Body of pancreas (tissue), 4 donors: ENCODE measurements at places on chromosomes 11 and 22. TPM values are rescaled to one million over a fixed set of nuclear protein-coding genes. Genes with fewer than 3 reads are reported as not detected.
A peak's percentile ranks its signal among the peaks of the same experiment; 100 is the strongest.

GRCh38 chr11:133064152-133064877 lies 468.0 kb downstream of the OPCML start:
- no peaks in the 10 kb centered on the region for H3K27me3 ChIP-seq
- peak; percentile 70 for DNase-seq
- no peaks in the 10 kb centered on the region for H3K36me3 ChIP-seq
- peak overlapping the region; percentile 11 for H3K4me3 ChIP-seq

- no peaks in the 10 kb centered on the region for H3K27me3 ChIP-seq
- no peak overlapping the region for H3K27ac ChIP-seq
- DNase-seq, result no peak
- H3K36me3 ChIP-seq, result no peaks in the 10 kb centered on the region
- H3K4me1 ChIP-seq, result no peaks in the 10 kb centered on the region
- no peak overlapping the region for H3K4me3 ChIP-seq
These were observed 202.1 kb upstream of the B3GAT1 start for GRCh38 chr11:134614141-134614540.

The PATE3 gene
- not detected for total RNA-seq

The OR52N4 gene
- not detected for total RNA-seq

The ZNF408 gene
- total RNA-seq, result 7.9 TPM

GRCh38 chr11:24886880-24887619 lies 390.2 kb downstream of the LUZP2 start:
- no peak for DNase-seq
- H3K36me3 ChIP-seq, result no peaks in the 10 kb centered on the region
- H3K27me3 ChIP-seq, result no peaks in the 10 kb centered on the region
- no peak overlapping the region for H3K4me3 ChIP-seq

The BACE1 gene
- 47.0 TPM for total RNA-seq

The C1QTNF5 gene
- total RNA-seq, result 28.8 TPM

DNA sequence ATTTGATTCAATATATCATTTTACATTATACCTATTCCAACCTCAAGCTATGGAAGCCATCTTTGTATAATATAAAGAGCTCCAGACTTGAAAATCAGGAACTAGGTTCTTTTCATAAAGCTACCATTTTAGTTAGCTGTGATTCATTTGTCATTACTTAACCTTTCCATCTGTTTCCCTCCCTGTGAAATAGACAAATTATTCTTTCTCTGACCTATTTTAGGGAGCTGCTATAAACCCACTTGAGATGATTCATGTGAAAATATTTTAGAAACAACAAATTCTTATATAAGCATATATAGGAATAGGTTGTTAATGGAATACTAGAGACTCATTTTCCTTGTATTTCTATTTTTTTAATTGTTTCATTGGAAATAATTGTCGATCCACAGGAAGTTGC lies 1012.1 kb downstream of the OPCML start:
- DNase-seq, result no peak
- H3K36me3 ChIP-seq, result no peaks in the 10 kb centered on the region
- no peak overlapping the region for H3K4me3 ChIP-seq
- no peaks in the 10 kb centered on the region for H3K4me1 ChIP-seq
- no peaks in the 10 kb centered on the region for H3K27me3 ChIP-seq

The RASSF10 gene
- not detected for total RNA-seq

GRCh38 chr11:69365558-69365957 lies 71.6 kb downstream of the MYEOV start:
- H3K4me3 ChIP-seq, result no peak overlapping the region
- no peak for DNase-seq
- no peaks in the 10 kb centered on the region for H3K4me1 ChIP-seq

The MRGPRX3 gene
- total RNA-seq, result not detected

GRCh38 chr11:69546735-69547370 lies 65.4 kb downstream of the LINC01488 start:
- no peak overlapping the region for H3K4me3 ChIP-seq
- no peaks in the 10 kb centered on the region for H3K27me3 ChIP-seq
- no peak for DNase-seq
- H3K36me3 ChIP-seq, result no peaks in the 10 kb centered on the region
- peaks cover 2% of the 10 kb centered on the region for H3K4me1 ChIP-seq

GRCh38 chr11:46686886-46687795 lies 13.3 kb downstream of the ARHGAP1 start:
- no peak for DNase-seq
- no peak overlapping the region for H3K27ac ChIP-seq
- H3K36me3 ChIP-seq, result no peaks in the 10 kb centered on the region
- H3K4me1 ChIP-seq, result no peaks in the 10 kb centered on the region

The OR51E2 gene
- not detected for total RNA-seq

The MIOX gene
- total RNA-seq, result not detected

- peaks cover 67% of the 10 kb centered on the region for H3K4me1 ChIP-seq
- H3K4me3 ChIP-seq, result no peak overlapping the region
- no peaks in the 10 kb centered on the region for H3K36me3 ChIP-seq
- H3K27ac ChIP-seq, result peak overlapping the region; percentile 61
- no peaks in the 10 kb centered on the region for H3K27me3 ChIP-seq
These were observed 121.5 kb downstream of the CD44 start for GRCh38 chr11:35260342-35260985.

The MS4A3 gene
- not detected for total RNA-seq

The RAG2 gene
- not detected for total RNA-seq

GRCh38 chr11:113690619-113691569 lies 15.2 kb downstream of the TMPRSS5 start:
- H3K4me1 ChIP-seq, result no peaks in the 10 kb centered on the region
- H3K36me3 ChIP-seq, result no peaks in the 10 kb centered on the region
- no peak overlapping the region for H3K27ac ChIP-seq
- DNase-seq, result no peak

GRCh38 chr11:75594211-75594610 lies 32.2 kb downstream of the SERPINH1 start:
- H3K27ac ChIP-seq, result no peak overlapping the region
- no peak overlapping the region for H3K4me3 ChIP-seq
- H3K36me3 ChIP-seq, result no peaks in the 10 kb centered on the region
- H3K4me1 ChIP-seq, result peaks cover 12% of the 10 kb centered on the region
- no peaks in the 10 kb centered on the region for H3K27me3 ChIP-seq

DNA sequence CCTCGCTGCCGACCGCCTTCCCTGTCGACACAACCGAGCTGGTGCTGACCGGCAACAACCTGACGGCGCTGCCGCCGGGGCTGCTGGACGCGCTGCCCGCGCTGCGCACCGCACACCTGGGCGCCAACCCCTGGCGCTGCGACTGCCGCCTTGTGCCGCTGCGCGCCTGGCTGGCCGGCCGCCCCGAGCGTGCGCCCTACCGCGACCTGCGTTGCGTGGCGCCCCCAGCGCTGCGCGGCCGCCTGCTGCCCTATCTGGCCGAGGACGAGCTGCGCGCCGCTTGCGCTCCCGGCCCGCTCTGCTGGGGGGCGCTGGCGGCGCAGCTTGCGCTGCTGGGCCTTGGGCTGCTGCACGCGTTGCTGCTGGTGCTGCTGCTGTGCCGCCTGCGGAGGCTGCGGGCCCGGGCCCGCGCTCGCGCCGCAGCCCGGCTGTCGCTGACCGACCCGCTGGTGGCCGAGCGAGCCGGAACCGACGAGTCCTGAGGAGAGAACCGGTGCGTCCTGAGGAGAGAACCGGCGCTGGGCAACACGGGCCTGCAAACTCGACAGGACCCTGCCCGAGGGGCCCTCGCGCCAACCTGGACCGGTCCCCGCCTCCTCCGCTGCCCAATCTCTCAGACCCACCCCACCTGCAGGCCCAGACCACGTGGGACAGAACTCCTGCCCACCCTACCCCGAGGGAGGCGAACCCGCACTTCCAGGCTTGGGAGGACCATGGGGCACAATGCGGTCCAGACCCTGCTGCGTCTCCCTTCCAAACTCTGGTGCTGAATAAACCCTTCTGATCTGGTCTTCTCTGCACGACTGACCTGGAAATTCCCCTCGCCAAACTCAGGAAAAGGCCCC lies 866 bp downstream of the GP1BB start:
- H3K27me3 ChIP-seq, result peaks cover 5% of the 10 kb centered on the region
- H3K27ac ChIP-seq, result no peak overlapping the region

- no peaks in the 10 kb centered on the region for H3K36me3 ChIP-seq
- no peaks in the 10 kb centered on the region for H3K27me3 ChIP-seq
- H3K4me3 ChIP-seq, result no peak overlapping the region
- no peak for DNase-seq
- peaks cover 3% of the 10 kb centered on the region for H3K4me1 ChIP-seq
- H3K27ac ChIP-seq, result no peak overlapping the region
These were observed 12.7 kb upstream of the ISX start for GRCh38 chr22:35053060-35053835.

GRCh38 chr22:32469799-32470212 lies 4.8 kb upstream of the FBXO7 start:
- no peaks in the 10 kb centered on the region for H3K27me3 ChIP-seq
- no peak overlapping the region for H3K4me3 ChIP-seq
- H3K27ac ChIP-seq, result no peak overlapping the region
- peak; percentile 12 for DNase-seq

GRCh38 chr22:39445678-39446077 lies 11.1 kb upstream of the MGAT3 start:
- no peaks in the 10 kb centered on the region for H3K4me1 ChIP-seq
- no peaks in the 10 kb centered on the region for H3K27me3 ChIP-seq
- no peak for DNase-seq
- H3K4me3 ChIP-seq, result no peak overlapping the region
- H3K27ac ChIP-seq, result no peak overlapping the region
- H3K36me3 ChIP-seq, result no peaks in the 10 kb centered on the region
